ENCODE measurements at places on chromosomes 5 and 9.

DNA sequence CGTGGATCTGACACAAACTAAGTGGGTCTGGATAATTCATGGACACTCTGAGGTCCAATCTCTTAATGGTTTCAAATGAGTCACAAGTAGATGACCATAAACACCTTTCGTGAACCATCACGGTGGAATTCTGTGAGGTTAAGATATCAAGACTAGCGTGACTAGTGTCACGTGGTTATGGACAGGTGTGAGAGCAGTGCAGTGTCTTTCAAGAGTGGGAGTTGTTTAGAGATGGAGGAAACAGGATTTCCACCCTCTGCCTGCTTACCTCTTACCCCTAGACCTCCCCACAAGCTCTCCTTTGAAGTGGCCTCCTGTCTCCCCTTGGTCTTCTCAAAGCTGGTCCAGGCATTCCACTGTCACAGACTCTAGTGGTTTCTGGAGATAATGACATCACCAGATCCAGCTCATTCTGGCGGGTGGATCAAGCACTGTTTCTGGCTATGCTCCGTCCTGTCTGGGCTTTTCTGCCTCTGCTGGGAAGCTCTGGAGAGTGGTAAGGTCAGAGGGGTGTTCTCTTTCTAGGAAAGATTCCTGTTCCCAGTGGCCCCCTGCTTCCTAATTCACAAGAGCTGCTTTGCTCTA is 20.0 kb upstream of the ZNF782 start:
- DNase-seq, result no peak

DNA sequence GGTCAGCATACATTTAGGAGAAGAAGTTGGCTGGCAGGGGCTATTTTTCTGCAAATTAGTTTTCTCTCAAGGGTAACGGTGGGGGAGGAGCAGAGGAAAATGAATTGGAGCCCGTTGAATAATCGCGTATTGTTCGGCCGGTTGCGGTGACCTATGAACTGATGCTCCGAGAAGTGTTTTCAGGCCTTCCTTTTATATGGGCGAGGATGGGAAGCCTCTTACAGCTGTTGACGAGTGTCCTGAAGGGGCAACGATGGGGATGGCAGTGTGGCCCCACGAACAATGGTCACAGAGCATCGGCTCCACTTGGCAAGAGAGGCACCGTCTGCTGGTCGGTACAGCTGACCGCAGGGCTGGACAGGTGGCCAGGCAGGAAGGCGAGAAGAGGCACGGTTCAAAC is 400.7 kb downstream of the ZSWIM6 start:
- DNase-seq, result no peak

- DNase-seq, result no peak
These were observed 29.8 kb downstream of the FUBP3 start for GRCh38 chr9:130609163-130609562.

DNA sequence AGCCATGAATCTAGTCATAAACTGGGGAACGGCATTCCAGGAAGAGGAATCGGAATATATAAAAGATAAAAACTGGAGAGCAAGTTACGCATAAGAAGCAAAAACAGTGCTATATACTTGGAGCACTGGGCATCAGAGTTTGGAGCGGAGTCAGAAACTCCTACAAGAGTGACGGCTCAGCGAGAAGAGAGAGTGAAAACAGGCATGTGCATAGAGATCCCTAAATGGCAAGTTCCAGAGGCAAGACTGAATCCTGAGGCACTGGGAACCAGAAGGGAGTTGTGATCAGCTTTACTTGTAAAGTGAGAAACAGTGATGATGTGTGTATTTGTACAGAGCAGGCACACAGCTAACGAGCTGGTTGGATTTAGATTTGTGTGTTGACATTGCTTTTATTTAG is 514.4 kb upstream of the TNC start:
- no peak for DNase-seq

- no peak for DNase-seq
These were observed 198.7 kb downstream of the C9orf50 start for GRCh38 chr9:129422032-129422842.

DNA sequence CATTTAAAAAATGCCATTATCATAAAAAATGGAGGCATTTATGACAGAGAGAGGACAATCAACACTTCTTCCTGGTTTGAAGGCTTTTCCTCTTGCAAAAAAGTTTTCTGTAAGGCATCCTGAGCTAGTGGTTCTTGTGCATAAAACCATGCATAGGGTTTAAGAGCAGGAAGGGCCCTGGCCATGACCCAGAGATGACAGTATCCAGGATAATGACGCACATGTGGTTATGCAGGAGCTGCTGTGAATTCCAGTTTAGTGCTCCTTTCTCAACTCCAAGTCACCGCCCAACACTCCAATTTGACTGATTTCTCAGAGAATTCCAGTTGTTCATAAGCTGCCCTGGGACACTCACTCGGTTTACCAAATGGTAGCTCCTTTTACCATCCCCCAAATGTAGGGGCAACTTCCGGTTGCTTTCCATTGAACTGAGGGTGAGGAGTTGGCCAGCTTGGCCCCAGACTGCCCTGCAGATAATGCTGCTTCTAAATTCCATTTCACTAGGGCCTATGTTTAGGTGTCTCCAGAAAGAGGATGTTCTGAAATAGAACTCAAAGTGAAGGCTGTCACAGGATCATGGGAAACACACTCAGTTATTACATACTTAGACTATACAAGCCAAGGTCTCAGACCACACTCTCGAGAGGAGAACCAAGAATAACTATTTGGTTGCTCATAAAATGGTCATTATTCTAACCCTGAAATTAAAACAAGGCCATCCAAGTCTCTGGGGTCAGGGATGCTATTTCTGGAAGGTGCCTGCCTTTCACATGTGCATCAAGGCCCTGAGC is 179.1 kb downstream of the SLIT3 start:
- DNase-seq, result no peak

GRCh38 chr9:121107029-121107428 is 32.3 kb downstream of the CNTRL start:
- DNase-seq, result peak; percentile 47

- DNase-seq, result no peak
These were observed 5.2 kb downstream of the PTCH1 start for GRCh38 chr9:95511616-95511931.

DNA sequence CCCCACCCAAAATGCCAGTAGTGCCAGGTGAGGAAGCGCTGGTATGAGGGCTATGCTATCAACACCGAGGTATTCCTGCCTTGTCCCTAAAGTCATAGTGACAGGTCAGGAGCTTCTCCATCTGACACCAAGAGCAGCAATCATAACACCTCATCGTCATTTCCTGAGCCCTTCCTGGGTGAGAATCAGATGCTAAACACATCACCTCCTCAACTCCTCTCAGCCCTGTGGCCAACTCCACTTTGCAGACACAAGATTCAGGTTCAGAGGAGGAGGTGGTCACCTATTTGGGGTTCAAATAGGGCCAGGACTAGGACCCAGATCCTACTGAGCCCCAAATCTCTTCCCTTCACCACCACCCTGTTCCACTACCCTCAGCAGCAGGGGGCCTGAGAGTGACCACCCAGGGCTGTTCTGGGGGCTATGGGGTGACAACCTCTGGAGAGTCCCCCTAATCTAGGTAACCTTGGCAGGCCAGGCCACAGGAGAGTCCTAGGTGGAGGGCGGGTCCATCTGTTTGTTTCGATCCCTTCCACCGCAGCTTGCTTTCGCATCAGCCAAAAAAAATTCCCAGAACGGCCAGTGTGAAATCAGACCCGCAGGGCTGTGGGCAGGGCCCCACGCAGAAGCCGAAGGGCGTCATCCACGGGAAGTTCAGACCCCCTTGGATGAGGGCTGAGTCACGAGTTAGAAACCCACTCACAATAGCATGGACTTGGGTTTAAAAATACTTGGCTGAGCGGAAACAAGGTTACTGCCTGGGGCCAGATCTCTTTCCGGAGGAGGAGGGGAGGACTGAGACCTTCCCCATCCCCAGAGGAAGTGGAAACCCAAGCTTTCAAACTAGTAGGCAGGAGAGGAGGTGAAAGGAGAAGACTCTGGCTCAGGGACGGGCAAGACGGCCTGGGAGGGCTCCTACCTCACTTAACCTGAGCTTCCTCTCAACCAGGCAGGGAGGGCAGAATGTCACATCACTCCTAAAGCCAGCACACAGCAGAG is 8.7 kb downstream of the STK10 start:
- DNase-seq, result peak; percentile 80

DNA sequence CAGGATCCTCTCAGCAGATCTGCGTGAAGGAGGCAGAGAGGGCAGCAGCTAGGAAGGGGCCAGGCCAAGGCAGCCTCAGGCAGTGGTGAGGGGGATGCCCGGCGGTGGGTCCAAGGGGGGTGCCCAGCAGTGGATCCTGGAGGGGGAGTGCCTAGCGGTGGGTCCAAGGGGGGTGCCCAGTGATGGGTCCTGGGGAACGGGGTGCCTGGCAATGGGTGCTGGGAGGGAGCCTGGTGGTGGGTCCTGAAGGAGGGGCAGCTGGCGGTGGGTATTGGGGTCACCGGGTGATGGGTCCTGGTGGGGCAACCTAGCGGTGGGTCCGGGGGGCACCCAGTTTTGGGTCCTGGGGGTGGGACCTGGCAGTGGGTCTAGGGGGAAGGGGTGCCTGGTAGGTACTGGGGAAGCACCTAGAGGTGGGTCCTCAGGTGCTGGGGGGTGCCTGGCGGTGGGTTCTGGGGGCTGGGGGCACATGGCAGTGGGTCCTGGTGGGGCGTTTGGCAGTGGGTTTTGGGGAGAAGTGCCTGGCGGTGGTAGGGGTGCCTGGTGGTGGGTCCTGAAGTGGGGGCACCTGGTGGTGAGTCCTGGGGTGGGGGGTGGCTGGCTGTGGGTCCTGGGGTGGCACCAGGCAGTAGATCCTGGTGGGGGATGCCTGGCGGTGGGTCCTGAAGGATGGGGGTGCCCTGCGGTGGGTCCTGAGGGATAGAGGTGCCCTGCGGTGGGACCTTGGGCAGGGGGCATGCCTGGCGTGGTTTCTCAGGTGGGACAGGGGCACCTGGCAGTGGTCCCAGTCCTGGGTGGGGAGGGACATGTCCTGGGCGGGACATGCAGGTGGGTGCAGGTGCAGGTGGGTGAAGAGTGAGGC is 1.9 kb downstream of the LRRC14B start:
- no peak for DNase-seq

- DNase-seq, result no peak
These were observed 143.0 kb upstream of the PITX1 start for GRCh38 chr5:135176991-135177390.

DNA sequence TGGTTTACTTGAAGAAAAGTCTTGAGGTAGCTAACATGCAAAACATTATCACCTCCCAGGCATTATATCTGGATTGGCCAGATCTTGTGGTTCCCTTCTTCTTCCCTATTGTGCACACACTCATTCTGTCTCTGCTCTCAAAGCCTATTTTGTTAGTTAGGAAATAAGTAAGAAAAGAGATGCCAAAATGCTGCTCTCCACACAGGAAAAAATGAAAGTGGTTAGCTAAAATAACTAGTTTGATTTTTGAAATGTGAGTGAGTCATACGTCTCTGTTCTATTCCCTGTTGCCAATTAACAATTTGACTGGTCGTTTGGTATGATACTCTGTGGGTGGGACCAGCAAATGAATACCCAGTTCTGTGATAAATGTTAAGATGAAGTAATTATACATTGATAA is 28.1 kb downstream of the LMNB1 start:
- DNase-seq, result no peak

- no peak for DNase-seq
These were observed 74.7 kb downstream of the KIF24 start for GRCh38 chr9:34254141-34254913.

DNA sequence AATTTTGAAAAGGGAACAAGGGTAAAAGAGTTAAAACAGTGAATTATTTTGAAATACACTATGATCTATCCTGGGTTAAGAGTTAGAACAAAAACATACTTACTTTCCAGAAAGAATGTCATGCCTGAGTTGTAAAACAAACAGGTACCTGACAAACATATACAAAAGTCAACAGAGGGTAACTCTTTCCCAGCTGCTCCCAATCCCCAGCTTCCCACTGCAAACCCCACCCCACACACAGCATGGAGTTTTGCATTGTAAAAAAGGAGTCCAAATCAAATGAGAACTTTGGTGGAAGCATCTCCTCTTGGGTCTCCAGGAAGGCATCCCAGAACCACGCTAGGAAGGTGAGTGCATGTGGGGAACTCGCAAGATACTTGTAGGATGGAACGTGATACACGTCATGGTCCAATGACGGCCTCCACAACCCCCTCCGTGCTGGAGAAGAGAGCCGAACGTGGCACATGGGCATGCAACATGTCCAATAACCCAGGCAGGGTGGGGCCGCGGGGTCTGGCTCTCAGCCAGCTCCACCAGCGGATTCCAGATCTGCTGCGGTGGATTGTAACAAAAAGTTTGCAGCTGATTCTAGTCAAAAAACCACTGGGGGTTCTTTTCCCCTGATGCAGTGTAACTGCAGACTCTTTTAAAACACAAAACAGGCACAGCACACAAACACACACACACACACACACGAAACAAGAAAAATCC is 55.8 kb downstream of the EPB41L4B start:
- DNase-seq, result no peak

DNA sequence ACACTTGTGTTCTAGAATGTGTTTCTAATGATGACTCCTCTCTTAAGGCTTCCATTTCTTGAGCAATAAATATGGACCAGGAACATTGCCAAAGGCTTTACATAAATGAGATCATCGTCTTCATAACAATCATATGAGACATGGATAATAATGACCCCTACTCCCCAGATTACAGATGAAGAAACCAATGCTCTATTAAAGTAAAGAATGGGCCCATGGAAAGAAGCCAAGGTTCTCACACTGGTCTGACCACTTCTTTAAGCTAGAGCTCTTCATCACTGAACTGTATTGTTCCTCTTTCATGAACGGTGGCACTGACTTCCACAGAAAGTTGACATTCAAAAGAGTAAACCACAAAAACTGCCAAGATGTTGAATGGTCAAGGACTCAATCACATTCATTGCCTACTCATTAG is 65.3 kb downstream of the MARCHF3 start:
- no peak for DNase-seq

DNA sequence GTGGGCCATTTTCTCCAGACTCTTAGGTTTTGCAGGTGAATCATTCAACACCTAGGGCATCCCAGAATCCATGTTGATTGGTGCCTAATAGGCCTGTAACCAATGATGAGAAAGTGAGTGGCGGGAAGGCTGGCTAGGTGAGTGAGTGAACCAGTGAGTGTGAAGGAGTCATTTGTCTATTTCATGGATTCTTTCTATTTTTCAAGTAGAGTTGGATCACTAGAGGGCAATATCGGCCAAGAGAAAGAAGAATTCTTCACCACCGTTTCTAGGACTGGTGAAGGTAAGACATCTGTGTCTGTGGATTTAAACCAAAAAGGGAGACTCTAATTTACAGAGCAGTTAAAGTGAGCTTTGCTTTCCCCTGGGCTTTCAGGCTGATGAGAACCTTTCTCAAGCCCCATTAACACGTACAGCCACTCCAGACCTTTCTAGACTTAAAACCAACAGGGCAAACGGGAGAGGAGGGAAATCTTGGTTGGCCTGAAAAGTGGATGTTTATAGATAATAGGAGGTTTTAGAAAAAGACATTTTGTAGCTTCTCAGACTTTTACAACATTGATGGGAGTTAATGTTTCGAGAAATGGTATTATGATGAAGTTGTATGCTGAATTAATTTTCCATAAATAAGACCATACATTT is 114.3 kb upstream of the IL12B start:
- peak; percentile 53 for DNase-seq

- DNase-seq, result no peak
These were observed 118.0 kb upstream of the BRINP1 start for GRCh38 chr9:119487118-119487827.

- no peak for DNase-seq
These were observed 123.7 kb downstream of the SNCAIP start for GRCh38 chr5:122435761-122436160.

GRCh38 chr5:4361753-4362152 is 766.1 kb downstream of the IRX1 start:
- DNase-seq, result no peak

GRCh38 chr5:66849803-66850202 is 253.6 kb downstream of the MAST4 start:
- no peak for DNase-seq

All from CD4-positive, alpha-beta T cell treated with Interleukin-17A for 1 hour (primary cell).